ENCODE measurements at places on chromosomes 1 and 21. TPM values are rescaled to one million over a fixed set of nuclear protein-coding genes. Genes with fewer than 3 reads are reported as not detected.

Gene LCE1B
- total RNA-seq = not detected

GRCh38 chr1:7560601-7561181 is 210.4 kb upstream of the VAMP3 start:
- H3K27me3 ChIP-seq = peaks cover 42% of the 10 kb centered on the region
- no peak for DNase-seq
- H3K4me3 ChIP-seq = no peak overlapping the region
- no peak overlapping the region for H3K27ac ChIP-seq

DNA sequence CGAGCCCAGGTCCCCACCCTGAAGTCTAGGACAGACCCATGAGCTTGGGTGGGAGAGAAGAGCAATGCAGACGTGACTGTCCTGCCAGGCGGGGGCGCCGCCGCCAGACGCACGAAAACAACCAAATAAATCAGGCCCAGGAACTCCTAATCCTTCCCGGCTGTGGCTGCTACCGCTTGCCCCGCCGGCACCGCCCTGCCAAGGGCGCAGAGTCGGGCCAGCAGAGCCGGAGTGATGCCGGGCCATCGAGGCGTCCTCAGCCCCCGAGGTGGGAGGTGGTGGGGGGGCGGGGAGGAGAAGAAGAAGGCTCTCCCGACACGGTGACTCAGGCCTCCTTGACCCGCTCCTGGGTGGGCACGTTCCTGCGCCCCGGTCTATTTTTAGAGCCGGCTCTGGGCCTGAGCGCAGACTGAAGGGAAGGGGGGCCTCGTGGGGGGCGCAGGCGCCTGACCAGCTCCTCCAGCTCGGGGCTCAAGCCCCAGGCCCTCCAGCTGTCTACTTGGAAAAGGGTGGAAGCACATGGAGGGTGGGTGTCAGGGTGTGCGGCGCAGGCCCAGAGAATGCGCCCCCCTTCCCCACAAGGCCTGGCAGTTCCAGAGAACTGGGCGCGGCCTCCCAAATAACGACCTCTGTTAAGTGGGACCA is 10.7 kb upstream of the COL16A1 start:
- no peaks in the 10 kb centered on the region for H3K36me3 ChIP-seq
- DNase-seq = peak; percentile 67
- H3K27me3 ChIP-seq = peaks cover 12% of the 10 kb centered on the region
- no peak overlapping the region for H3K27ac ChIP-seq
- peaks cover 26% of the 10 kb centered on the region for H3K4me1 ChIP-seq

GRCh38 chr1:184954232-184954995 is 19.9 kb downstream of the NIBAN1 start:
- no peaks in the 10 kb centered on the region for H3K36me3 ChIP-seq
- no peaks in the 10 kb centered on the region for H3K27me3 ChIP-seq
- no peak for DNase-seq
- H3K27ac ChIP-seq = no peak overlapping the region
- no peak overlapping the region for H3K4me3 ChIP-seq

GRCh38 chr1:226429858-226430715 is 22.2 kb upstream of the PARP1 start:
- H3K4me3 ChIP-seq = no peak overlapping the region
- no peak overlapping the region for H3K27ac ChIP-seq
- H3K4me1 ChIP-seq = no peaks in the 10 kb centered on the region
- no peak for DNase-seq
- no peaks in the 10 kb centered on the region for H3K36me3 ChIP-seq

GRCh38 chr1:182149411-182149965 is 88.0 kb upstream of the ZNF648 start:
- H3K36me3 ChIP-seq = no peaks in the 10 kb centered on the region
- peaks cover 19% of the 10 kb centered on the region for H3K4me1 ChIP-seq
- H3K27me3 ChIP-seq = no peaks in the 10 kb centered on the region
- H3K4me3 ChIP-seq = no peak overlapping the region

GRCh38 chr1:88990426-88990825 is 2.0 kb downstream of the KYAT3 start:
- H3K36me3 ChIP-seq = peaks cover 46% of the 10 kb centered on the region
- no peaks in the 10 kb centered on the region for H3K27me3 ChIP-seq
- DNase-seq = no peak
- H3K4me3 ChIP-seq = peak overlapping the region; percentile 89
- H3K4me1 ChIP-seq = peaks cover 8% of the 10 kb centered on the region

DNA sequence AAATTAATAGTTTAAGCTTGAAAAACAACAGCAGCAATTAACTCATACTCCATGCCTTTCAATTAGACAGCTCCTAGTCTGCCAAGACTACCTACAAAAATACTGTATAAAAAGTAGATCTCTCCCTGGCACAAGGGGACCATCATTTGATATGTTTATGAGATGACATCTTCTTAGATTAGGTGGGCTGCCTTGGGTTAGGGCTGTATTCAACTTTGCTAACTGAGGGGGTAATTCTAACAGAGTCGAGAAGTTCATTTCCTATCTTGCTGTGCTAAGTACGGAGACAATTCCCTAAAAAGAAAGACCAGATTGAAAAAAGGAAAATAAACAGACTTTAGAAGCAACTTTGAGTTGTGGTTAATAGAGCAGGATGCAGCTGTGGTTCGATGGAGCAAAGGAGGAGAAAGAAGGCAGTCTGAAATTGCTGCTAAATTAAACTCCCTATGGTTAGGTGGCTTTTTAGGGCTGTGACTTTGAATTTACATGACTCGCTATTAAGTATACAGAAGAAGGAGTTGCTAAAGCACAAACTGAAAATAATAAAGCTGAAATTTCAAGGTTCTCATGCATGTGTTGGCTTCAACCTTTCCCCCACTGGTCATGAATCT is 75.4 kb downstream of the CDC7 start:
- H3K27ac ChIP-seq = no peak overlapping the region
- H3K27me3 ChIP-seq = no peaks in the 10 kb centered on the region
- DNase-seq = no peak
- no peak overlapping the region for H3K4me3 ChIP-seq
- peaks cover 12% of the 10 kb centered on the region for H3K4me1 ChIP-seq
- H3K36me3 ChIP-seq = no peaks in the 10 kb centered on the region
